ENCODE measurements at places on chromosomes 5 and 9.

DNA sequence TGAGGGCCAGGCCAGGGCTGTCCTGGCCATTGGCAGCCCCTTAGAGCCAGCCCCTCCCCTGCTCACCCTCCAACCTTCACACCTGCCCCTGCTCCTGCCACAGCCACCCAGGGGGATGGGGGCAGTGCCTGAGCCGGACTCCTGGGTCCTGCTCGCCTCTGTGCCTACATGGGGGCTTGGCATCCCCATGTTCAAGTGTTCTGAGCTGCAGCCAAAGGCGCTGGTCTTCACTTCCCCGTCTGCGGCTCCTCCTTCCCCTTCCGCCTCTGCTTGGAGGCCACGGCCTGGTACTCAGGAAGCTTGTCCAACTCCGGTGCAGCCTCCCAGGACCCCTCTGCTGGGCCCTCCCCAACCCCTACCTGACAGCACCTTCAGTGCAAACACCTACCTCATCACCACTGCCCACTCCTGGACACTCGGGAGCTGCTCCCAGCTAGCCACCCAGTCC, 2.3 kb upstream of the DNLZ start:
- no peaks in the 10 kb centered on the region for H3K27me3 ChIP-seq
- peaks cover 3% of the 10 kb centered on the region for H3K36me3 ChIP-seq
- no peak overlapping the region for H3K27ac ChIP-seq
- DNase-seq = no peak

GRCh38 chr9:71647094-71647591, 121.2 kb downstream of the CEMIP2 start:
- H3K4me3 ChIP-seq = no peak overlapping the region
- peaks cover 12% of the 10 kb centered on the region for H3K4me1 ChIP-seq
- H3K27ac ChIP-seq = no peak overlapping the region
- no peaks in the 10 kb centered on the region for H3K36me3 ChIP-seq
- peak; percentile 67 for DNase-seq
- no peaks in the 10 kb centered on the region for H3K27me3 ChIP-seq

GRCh38 chr9:127974001-127974768, 6.6 kb downstream of the EEIG1 start:
- DNase-seq = peak; percentile 54
- no peaks in the 10 kb centered on the region for H3K27me3 ChIP-seq

GRCh38 chr5:132905938-132906337, 32.5 kb downstream of the LEAP2 start:
- H3K27ac ChIP-seq = no peak overlapping the region
- H3K4me1 ChIP-seq = peaks cover 22% of the 10 kb centered on the region
- no peak for DNase-seq
- no peak overlapping the region for H3K4me3 ChIP-seq

Data from stomach (tissue), 19 donors.